ENCODE measurements at places on chromosomes 11 and 22.

DNA sequence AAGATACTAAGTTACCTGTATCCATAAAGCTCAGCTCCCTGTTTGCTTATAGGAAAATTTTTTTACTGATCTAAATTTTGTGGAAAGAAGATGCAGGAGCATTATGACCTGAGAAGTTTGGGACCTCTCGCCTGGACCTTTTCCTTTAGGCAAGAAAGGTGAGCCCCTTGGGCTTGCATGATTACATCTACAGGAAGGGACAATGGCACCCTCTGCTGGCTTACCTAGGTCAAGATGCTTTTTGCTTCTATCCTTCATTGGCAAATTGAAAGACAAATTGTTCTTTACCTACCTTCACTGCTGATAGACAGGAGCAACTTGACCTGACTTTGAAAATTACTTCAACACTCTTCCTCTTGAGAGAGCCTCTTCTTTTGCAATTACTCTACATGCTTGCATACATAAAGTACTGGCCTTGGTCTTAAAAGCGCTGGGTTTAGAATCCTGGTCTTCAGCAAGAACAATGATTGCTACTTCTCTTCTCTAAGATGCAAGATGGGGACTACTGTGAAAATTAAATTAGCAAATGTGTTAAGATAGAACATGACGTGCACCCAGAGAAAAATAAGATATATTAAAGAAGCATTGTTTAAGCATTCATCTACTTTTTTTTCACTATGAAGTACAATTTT, 147.2 kb downstream of the TRPC6 start:
- DNase-seq = no peak

- DNase-seq = no peak
Measured at GRCh38 chr22:47144791-47145425, 382.5 kb downstream of the TBC1D22A start.

DNA sequence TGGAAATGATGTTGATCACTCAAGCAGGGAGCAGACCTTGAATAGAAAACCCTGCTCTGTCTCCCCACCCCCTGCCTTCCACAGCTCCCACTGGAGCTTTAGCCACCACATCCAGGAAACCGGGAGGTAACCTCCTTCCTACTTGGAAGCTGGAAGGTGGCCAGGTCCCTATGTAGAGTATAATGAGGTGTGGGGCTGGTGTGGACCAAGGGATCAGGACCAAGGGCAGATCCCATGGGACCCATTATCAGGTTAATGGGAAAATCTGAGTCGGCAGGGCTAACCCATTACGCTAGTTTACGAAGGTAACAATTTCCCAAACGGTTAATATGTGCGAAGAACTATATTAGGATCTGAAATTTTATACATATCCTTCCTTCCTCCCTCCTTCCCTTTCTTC, 321.9 kb downstream of the MIAT start:
- DNase-seq = no peak

- no peak for DNase-seq
Measured at GRCh38 chr11:28735511-28735910, 627.3 kb downstream of the METTL15 start.

DNA sequence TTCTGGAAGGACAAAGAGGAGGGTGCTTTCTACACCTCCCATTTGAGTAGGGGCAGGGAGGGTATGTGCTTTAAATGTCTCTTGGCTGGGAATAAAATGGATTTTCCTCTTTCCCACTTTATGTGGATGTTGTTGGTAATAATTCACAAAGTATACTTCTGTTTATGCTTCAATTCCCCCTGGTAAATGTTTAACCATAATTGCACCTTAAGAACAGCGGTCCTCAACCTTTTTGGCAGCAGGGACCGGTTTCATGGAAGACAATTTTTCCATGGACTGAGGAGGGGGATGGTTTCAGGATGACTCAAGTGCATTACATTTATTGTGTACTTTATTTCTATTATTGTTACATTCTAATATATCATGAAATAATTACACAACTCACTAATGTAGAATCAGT, 4.0 kb upstream of the TP53AIP1 start:
- no peak for DNase-seq

GRCh38 chr11:103773059-103773458, 263.4 kb upstream of the DDI1 start:
- no peak for DNase-seq

- no peak for DNase-seq
Measured at GRCh38 chr11:123526027-123526805, 96.1 kb downstream of the GRAMD1B start.

DNA sequence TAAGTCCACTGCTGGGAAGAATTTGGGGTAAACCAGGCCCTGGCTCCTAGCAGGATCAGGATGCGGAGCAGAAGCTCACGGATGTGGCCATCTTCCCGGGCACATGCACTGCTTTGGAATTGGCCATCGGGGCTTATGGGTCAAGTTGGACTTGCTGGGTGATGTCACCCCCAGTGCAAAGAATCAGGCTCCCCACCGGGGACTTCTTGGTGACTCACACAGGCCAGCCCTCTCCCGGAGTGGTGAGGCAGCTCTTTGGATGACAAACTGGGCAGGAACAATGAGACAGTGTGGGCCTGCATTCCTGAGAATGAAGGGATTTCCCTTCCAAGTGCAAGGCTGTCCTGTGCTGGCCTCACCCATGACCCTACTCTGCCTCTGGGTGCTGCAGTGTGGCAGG, 128.8 kb upstream of the ANO1 start:
- no peak for DNase-seq

DNA sequence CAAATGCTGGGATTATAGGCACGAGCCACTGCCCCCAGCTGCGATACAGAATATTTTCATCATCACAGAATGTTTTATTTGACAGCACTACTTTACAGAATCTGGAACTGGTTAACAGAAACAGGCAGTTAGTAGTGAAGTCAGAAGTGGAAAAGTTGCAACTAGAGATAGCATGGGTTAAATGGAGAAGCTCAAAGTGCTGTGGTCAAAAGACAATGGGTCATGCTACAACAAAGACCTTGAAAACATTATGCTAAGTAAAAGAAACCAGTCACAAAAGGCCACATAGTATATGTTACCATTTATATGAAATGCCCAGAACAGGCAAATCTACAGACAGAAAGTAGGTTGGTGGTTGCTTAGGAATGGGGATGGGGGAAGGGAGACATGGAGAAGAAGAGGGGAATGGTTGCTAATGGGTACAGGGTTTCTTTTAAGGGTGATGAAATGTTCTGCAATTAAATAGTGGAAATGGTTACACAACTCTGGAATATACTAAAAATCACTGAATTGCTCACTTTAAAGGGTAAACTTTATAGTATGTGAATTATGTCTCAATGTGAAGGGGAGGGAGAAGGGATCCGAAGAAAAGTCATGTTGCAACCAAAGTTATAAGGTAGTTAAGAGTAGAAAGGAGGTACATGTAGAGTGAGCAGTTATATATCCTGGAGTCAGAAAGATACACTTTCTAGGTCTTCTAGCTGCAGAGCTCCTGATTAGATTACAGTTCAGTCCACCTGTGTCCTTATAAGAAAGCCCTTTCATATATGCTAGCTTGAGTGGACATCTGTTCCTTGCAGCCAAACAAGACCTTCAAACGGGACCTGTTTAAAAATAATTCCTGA, 46.3 kb upstream of the RAPSN start:
- no peak for DNase-seq

GRCh38 chr11:108973402-108974162, 308.7 kb downstream of the DDX10 start:
- no peak for DNase-seq

- no peak for DNase-seq
Measured at GRCh38 chr11:74090701-74091100, 80.1 kb downstream of the C2CD3 start.

DNA sequence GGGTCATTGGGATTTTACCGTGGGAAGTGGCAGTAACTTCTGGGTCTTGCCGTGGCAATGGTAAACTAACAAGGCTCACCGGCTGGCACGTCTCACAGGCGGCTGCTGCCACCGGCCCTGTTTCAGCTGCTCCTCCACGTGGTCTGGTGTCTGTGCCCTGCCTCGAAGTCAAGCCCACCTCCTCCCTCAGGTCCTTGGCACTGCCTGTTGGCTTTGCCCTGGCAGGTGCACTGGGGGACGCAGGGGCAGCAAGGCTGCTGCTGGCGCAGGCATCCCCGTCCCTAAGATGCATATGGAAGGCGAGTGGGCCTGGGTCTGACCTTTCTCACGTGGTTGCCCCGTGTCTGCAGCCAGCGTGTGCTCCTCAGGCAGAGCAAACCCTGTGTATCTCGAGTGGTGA, 783.6 kb downstream of the BRD1 start:
- DNase-seq = no peak

DNA sequence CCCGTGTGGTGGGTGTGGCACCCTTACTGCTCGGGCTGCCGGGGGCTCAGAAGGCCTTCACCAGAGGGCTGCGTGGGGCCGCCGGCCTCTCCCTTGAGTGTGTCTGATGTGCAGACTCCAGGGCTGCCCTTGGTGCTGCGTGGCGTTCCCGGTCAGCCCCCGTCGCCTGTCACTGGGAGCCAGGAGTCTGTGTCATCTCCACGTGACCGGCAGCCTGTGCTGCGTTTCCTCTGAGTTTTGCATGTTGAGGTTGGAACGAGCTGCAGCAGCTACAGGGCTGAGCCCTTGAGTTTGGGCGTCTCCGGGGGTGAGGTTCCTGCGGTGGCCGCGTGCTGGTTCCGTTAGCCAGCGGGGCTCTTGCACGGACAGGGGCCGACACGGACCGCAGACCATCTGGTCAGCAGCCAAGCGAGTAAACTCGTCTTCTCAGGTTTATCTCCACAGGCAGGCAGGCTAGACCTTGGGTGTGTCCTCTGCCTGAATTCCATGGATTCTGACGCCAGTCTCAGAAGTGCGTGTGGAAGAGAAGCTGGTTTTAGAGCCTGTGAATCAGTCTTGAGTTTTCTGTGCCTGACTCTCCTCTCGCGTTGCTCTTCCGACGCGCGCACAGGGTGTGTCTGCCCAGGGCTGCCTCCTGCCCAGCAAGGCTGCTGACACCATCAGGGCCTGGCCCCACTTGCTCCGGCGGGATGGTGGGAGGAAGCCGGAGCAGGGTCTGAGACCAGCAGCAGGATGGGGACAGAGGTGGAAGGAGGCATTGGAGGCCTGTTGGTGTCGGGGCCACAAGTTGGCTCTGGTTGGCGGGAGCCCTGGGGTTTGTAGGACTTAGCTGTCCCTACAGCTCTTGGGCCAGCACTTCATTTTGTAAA, 10.5 kb downstream of the PTDSS2 start:
- DNase-seq = no peak

GRCh38 chr11:67695606-67696005, 21.2 kb upstream of the ALDH3B2 start:
- DNase-seq = no peak

DNA sequence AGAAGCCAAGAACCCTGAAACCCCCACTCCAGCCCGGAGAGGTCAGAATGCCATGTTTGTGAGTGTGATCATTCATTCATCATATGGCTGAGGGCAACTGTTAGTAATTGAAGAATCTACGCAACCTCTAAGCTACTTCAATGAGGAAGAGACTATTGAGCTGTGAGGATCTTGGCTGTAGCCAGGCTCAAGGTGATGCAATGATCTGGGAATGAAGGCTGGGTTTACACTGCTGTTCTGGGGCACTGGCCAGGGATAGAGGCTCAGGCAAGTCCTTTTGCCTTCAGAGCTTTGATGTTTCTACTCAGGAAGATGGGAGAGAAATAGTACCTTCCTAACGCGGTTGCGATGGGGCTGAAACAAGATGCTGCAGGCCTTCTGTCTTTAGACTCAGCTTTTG, 12.9 kb downstream of the CRYBB2 start:
- no peak for DNase-seq

GRCh38 chr11:113179181-113179704, 135.1 kb upstream of the TTC12 start:
- no peak for DNase-seq

GRCh38 chr11:112292188-112292587, 31.5 kb upstream of the PLET1 start:
- DNase-seq = no peak

DNA sequence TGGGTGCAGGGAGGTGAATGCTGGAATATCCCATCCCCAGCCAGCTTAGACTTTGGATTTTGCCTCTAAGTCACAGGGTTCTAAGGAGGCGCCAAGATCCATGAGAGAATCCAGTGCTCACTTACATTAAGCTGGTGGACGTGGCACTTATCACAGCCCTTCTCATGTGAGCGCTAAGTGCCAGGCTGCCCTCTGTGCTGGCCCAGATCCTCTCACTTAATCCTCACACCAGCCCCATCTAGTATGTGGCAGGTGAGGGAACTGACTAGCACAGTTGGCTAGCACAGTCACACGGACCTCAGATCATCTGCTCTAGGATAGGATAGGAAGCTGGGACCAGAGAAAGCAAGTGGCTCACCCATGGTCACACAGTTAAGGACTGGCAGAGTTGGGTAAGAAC, 3.6 kb downstream of the HMOX1 start:
- DNase-seq = no peak

GRCh38 chr11:15159085-15159484, 44.4 kb downstream of the INSC start:
- DNase-seq = no peak

GRCh38 chr11:8002676-8003075, 15.5 kb downstream of the EIF3F start:
- DNase-seq = no peak

DNA sequence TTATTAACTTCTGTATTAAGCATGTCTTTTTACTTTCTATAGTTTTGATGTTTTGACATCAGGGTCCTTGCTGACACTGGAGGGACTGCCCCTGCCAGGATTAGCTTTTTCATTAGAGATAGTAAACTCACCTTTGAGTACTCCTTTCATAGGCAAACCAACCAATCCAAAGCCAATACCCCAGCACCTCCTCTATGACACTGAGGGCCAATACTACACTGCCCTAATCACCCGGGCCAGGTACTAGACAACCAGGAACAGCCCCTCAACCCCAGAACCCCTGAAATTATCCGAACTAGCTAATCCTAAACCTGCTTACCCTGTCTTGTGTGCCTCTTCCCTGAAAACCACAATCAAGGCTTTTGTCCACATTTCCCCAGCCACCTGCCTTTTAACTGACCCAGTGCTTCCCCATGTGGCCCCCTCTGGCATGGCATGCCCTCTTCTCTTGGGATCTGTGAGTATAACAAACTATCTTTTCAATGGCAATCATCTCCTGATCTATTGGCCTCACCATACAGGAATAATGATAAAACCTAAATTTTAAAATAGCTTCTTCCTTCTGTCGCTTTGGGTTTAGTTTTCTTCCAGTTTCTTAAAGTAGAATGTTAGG, 31.2 kb downstream of the RAB6A start:
- DNase-seq = no peak

DNA sequence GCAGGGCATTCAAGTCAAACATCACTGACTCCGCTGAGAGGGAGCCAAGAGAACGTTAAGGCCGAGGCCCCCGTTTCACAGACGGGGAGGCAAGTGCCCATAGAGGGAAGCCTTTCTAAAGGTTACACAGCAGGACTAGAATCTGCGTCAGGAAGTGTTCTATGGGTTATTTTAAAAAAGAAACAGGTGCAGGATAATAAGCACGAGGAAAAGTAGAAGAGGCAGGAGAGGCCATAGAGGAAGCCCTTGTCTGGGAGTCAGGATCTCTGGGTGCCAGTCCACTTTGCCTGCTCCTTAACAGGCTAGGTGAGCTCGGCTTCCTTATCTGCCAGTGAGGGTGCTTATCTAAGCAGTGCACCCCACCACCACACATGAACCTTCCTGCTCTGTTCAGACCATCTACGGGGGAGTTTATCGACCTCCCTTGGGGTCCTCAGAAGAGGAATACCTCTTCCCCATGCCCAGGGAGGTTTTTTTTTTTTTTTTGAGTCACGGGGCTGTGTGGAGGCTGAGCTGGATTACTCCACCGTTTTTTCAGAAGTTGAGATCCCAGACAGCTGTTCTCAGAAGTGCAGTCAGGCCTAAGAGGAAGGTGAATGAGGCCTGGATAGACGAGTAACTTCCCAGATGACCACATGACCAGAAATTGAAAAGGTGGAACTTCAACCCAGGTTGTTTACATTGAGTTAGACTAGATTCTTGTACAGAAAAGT, 1.2 kb upstream of the FCHSD2 start:
- no peak for DNase-seq

- DNase-seq = no peak
Measured at GRCh38 chr11:5666402-5666793, 18.5 kb downstream of the TRIM5 start.

All from CD4-positive, CD25-positive, alpha-beta regulatory T cell (primary cell).